ENCODE measurements at places on chromosomes 12 and 14.

DNA sequence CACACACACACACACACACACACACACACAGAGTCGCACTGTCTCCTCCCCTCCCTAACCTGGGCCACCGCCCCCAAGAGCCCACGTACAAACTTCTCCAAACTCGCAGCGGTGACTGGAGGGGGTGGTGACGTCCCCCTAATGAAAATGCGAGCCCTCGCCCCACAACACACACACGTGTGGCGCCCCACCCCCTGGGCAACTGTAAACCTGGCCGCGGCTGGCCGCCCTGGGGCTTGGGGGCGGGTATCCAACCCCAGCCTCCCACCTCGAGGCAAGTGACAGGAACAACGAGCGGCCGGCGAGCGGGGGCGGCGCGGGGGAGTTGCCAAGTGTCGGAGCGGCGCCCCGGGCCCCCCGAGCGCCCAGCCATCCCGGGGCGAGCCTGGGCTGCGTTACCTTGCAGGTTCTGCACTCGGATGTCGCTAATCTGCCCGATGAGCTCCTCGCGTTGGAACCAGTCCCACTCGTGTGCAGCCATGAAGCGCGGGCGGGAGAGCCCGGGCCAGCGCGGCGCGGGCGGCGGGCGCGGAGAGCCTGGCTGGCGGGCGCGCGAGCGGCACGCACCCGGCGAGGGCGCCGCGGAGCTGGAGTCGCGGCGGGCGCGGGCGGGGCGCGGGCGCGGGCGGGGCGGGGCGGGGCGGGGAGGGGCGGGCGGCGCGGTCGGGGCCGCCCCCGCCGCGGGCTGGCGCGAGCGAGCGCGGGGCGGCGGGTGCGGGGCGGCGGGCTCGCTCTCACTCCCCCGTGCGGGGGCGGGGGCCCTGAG is at the start of gene CLMN:
Gene CLMN, minus strand, starts transcription at position 597 of the 766 bp plus-strand sequence. Its CDS starts 116 bp downstream, at position 481.
- DNase-seq, result peak; percentile 2

DNA sequence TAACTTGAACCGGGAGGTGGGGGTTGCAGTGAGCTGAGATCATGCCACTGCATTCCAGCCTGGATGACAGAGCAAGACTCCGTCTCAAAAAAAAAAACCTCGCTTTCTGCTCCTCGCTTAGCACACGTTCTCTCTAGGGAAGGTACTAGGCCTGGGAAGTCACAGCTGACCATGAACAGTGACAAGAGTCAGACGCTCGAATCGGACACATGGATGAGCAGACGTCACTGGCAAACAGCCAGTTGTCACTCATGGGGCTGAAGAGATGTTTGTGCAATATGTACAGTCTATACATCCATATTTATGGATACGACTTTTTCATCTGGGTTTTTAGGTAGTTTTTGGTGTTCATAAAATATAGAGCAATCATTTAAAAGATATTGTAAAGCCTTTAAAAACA is 19.4 kb downstream of the TCHP start:
- DNase-seq, result no peak

DNA sequence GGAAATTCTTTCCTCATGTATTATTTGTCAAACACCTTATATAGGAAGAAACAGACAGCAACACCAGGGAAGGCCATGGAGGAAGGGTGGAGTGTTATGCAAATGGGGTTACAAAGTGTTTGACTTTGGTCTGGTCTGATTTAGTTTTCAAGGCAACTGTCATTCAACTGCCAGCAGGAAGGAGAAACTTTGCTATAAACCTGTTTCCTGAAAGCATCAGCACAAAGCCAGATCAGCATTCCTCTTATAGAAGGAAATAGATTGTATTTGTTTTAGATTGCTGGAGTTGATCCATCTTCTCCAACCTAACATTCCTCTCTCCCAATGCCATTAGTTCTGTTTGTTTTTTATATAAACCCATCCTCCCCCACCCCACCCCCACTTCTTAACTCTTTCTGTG is 65.7 kb downstream of the STAB2 start:
- DNase-seq, result no peak

DNA sequence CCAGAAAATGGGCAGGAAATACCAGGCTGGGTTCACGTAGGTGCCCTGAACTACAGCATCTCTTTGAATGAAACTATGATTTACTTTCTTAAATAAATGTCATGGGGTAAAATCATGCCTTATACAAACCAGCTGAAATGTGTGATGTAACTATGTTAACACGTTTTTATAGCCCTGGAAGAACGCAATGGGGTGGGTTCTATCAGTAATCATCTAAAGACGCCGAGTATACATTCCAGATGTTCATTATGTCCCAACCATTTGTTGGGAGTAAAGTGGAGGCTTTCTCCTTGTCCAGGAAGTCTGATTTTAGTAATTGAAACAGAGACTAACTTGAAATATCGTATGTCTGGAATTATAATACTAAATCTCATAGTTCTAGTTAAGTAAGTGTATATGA is 16.2 kb upstream of the IGF1 start:
- no peak for DNase-seq

DNA sequence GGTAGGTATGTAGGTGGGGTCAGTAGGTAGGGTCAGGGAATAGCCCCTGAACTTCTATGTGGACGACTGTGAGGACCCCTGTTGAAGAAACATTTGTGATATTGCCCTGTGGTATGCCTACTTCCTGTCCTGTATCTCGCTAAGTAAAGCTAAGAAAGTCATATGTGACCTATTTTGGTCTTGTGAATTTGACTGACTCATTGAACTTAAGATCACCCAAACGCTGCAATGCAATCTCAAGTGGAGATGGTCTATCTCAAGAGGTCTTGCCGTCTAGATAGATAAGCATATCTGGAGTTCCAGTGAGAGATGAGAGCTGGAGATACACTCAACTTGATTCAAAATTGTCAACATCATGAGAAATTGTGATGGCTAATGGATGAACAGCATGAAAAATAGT is 73.8 kb downstream of the TRAFD1 start:
- DNase-seq, result no peak

DNA sequence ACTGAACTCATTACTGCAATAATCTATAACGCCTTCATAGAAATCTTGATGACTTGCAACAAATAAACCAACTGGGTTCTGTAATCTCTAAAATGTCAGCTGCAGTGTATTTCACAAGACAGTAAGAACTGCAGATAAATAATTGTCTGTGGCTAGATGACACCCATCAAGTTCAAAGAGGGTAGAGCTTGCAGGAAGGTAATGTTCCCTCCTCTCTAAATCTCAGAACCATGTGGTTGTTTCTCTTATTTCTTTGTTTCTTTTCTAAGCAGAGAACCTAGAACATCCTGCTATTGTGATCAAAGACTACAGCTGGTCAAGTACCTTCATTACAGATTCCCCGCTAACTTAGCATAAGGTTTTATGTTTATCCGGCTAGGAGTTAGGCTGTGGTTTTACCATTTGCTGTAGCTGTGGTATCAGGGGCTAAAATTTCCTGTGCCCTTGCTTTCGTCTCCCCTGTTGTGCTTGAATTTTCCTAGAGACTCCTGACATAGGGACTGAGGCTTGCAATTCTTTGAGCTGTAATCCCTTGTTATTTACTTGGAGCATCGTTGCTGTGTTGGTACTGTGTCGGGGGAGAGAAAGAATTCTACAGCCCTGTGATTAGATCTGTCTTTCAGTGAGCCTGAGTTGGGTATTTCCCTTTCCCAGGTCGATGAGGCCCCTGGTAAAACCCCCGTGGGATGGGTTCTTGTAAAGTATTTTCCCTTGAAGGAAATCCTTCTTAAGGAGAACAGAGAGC is 253.1 kb upstream of the BTG1 start:
- no peak for DNase-seq

DNA sequence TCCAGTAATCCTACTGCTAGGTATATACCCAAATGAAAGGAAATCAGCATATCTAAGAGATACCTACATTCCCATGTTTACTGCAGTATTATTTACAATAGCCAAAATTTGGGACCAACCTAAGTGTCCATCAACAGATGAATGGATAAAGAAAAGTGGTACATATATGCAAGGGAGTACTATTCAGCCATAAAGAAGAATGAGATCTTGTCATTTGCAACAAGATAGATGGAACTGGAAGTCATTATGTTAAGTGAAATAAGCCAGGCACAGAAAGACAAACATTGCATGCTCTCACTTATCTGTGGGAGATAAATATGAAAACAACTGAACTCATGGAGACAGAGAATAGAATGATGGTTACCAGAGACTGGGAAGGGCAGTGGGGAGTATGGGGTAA is 109.5 kb downstream of the INSM2 start:
- DNase-seq, result no peak

- DNase-seq, result no peak
These were observed 54.1 kb downstream of the CEP83 start for GRCh38 chr12:94405413-94406116.

DNA sequence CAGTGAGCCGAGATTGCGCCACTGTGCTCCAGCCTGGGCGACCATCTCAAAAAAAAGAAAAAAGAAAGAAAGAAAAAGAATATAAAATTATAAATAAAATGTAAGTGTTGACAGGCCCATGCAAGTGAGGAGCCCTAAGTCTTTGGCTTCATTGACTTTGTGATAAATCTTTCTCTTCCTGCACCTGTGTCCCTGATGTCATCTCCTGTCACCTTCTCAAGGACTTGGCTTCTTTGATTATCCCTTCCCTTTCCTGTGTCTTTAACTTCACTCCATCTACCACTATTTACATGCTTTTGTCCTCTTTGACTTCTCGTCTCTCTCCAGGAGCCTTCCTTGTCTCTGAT is 33.6 kb upstream of the WNK1 start:
- no peak for DNase-seq

GRCh38 chr14:64005822-64006221 is 153.0 kb downstream of the SYNE2 start:
- DNase-seq, result no peak

GRCh38 chr14:37708481-37708880 is 113.1 kb downstream of the TTC6 start:
- DNase-seq, result no peak

GRCh38 chr12:22360774-22361173 is 26.3 kb upstream of the ST8SIA1 start:
- DNase-seq, result no peak

DNA sequence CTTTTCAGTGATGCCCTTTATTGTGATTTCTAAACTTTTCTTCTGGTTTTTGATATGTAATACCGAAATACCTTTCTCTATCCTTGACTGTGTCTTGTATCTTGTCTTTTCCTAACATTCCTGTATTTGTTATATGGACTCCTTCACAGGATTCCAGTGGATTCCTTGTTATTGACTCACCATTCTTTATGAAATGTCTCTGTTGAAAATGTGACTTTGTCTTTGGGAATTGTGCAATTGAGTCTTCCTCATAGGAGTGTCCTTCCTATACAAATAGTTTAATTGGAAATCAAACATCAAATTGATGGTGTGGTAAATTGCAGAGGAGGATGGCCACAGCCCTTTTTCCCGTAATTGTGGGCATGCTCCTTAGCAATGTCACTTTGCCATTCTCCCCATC is 296.6 kb upstream of the KITLG start:
- DNase-seq, result no peak

DNA sequence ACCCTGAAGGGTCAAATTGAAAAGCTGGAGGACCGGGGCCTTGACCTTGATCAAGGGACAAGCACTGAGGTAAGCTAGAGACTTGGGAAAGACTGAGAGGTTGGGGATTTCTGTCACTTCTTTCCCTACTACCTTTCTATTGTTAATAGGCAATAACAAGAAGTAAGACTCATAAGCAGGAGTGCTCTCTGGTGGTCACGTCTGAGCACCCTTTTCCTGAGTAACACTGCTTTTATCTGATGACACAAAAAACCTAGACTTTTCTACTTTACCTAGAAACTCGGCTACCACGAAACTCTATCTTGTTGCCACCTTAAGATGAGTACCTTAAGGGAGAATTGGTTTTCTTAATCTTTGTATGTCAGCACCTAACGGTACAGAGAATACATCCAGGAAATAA is 35.5 kb upstream of the PPFIBP1 start:
- DNase-seq, result no peak

GRCh38 chr12:87618199-87618598 is 411.0 kb downstream of the C12orf50 start:
- DNase-seq, result no peak

DNA sequence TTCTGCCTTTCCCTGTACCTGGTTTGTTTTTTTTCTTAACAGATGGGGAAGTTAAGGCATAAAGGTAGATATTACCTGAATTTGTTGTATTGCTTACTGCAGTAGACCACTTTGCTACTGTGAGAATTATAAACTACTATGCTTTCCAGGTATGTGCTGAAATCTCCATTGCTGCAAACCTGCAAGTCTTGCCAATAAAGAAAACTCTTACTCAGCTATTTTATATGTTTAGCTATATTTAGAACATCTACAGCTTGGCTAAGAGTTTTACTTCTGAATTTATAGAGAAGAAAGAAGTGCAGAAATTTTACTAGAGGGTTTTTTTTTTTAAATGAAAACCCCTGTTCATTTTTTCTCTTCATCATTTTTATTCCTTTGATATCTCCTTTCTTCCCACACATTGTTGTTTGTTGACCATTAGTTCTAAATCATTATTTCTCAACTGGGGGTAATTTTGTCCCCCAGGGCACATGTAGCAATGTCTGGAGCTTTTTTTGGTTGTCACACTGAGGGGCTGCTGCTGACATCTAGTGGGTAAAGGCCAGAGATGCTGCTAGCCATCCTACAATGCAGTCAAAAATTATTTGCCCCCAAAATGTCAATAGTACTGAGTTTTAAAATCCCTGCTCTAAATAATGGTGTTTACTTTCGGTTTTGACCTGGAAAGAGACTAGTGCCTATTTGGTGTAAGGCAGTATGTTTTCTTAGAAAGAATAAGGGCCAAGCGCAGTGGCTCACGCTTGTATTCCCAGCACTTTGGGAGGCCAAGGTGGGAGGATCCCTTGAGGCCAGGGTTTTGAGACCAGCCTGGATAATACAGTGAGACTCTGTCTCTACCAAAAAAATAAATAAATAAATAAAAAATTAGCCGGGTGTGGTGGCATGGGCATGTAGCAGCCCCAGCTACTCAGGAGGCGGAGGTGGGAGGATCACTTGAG is 48.6 kb downstream of the PCNX1 start:
- DNase-seq, result no peak

DNA sequence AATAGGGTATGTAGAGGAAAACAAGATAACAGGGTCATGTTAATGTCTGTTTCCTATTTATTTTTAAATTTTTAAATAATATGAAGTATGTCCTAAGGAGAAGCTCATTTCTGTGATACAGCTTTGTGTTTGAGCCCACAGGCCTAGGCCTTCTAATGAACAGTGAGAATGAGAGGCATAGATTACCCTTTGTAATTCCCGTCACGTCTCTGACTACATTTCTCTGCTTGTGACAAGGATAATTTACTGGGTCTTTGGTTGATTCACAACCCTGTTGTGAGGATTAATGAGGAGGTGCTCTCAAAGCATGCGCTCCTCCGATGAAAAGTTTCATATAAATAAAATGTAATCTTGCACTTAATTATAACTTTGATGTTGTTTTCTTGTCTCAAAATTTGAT is 56.1 kb downstream of the SYT10 start:
- no peak for DNase-seq

GRCh38 chr12:113923251-113923650 is 42.9 kb downstream of the RBM19 start:
- no peak for DNase-seq

- no peak for DNase-seq
These were observed 110.4 kb downstream of the SMOC1 start for GRCh38 chr14:69989622-69990021.

DNA sequence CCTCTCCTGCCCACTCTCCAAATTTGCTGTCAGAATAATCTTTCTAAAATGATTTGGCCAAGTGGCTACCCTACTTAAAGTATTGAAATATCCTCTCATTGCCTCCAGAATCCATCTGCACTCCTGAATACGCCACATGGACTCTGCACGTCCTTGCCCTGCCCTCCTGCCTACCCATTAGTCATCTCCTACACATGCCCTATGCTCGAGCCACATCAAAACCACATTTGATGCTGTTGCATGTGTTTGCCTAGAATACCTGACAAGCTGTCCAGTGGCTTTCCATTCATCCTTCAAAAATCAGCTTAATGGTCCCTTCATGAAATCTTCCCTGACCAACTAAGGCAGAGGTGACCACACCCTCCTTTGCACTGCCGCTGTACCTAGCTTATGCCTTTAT is 17.0 kb downstream of the VCPKMT start:
- no peak for DNase-seq

All from stimulated activated CD8-positive, alpha-beta memory T cell treated with anti-CD3 and anti-CD28 coated beads, Interleukin-4, amount 100 ng/mL, for 4 hours (primary cell).